ENCODE measurements at places on chromosomes 2 and 18.

GRCh38 chr2:206240327-206240726, 34.1 kb upstream of the ZDBF2 start:
- DNase-seq: no peak

- DNase-seq: no peak
These were observed 780 bp upstream of the BCL2 start for GRCh38 chr18:63320123-63320974.

DNA sequence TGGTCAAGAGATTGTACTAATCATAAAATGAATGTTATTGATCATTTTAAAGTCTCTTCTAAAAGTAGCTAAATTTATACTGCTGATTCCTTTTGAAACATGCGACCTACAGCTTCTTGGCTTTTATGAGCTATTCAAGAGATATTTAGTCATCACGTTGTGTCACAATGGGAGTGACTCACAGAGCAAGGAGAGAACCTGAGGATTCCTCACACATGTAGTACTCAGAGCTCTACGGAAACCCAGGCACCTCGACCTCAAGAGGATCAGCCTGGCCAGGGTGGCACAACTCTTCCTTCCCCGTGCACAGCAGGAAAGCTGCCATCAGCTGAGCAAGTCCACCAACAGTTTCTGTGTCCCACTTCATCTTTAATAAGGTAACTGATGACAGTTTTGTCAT, at the start of gene DHRS9:
Gene DHRS9, plus strand, starts transcription at position 223 of the 400 bp plus-strand sequence. CDS start 12,019 bp downstream, outside the sequence.
- DNase-seq: peak; percentile 91

DNA sequence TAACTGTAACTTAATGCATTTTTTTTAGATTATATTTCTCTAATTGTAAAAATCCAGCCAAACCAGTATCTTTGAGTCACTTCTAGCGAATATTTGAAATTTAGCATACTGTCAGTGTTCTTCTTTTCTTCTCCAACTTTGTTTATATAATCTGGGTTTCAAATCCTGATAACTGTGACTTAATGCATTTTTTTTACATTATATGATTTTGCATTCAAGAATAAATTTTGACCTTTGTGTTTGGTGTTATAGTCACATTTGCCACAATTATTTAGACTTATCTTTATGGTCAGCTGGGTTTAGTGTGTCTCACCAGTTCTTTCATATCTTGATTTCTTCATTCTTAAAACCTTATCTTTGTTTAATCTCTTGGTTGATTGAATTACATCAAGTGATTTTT, 345.7 kb downstream of the SLC4A3 start:
- DNase-seq: no peak
